Fibroblast of skin of left biceps (primary cell): ENCODE measurements at places on chromosomes 5 and 9.

DNA sequence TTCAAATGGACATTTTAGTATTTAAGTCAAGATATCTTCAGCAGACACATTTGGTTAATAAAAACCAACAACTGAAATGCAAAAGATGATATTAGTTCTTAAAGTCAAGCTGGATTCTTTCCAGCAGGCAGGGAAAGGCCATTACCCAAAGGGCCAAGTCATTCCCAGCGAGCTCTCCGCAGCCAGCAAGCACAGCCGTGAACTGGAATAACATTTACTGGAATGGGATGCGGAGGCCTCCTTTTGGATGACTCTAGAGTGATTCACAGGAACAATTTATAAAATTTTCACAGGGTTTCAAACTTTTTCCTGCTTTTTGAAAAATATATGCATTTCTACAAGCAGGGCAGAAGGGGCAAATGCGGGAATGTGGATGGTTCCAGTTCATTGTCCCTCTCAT lies 76.6 kb upstream of the DAB2 start:
- DNase-seq: peak; percentile 80

- DNase-seq: no peak
Observed at GRCh38 chr5:54251981-54252380, 58.4 kb downstream of the ARL15 start.

GRCh38 chr5:146690880-146691355 lies 174.9 kb upstream of the GPR151 start:
- DNase-seq: no peak

DNA sequence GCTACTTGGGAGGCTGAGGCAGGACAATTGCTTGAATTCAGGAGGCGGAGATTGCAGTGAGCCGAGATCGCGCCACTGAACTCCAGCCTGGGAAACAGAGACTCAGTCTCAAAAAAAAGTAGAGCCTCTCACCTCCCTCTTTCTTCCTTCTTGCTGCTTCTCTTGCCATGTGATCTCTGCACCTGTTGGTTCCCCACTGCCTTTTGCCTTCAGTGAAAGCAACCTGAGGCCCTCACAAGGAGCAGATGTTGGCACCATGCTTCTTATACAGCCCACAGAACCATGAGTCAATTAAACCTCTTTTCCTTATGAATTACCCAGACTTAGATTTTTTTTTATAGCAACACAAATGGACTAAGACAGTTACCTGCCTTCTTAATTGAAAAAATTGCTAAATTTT lies 45.6 kb upstream of the GLRX start:
- no peak for DNase-seq

- DNase-seq: no peak
Observed at GRCh38 chr9:125532412-125532811, 174.6 kb downstream of the MAPKAP1 start.

GRCh38 chr5:15798006-15798405 lies 298.0 kb downstream of the FBXL7 start:
- no peak for DNase-seq
